ENCODE measurements at places on chromosomes 6 and 20.
A peak's percentile ranks its signal among the peaks of the same experiment; 100 is the strongest.

- no peak for DNase-seq
These were observed 271.2 kb downstream of the PRL start for GRCh38 chr6:22025468-22026163.

GRCh38 chr6:106551155-106551554 is 78.1 kb downstream of the RTN4IP1 start:
- no peak for DNase-seq

DNA sequence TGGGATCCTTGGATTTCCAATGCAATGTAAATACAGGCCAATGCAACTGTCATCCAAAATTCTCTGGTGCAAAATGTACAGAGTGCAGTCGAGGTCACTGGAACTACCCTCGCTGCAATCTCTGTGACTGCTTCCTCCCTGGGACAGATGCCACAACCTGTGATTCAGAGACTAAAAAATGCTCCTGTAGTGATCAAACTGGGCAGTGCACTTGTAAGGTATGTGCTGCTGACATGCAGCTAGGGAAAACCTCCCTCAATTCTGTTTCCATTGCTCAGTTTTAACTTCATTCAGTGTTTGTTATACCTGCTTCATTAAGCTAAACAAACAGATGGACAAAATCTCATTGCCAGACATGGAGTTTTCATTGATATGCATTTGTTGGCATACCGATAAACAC is 397.1 kb downstream of the ARHGAP18 start:
- no peak for DNase-seq

DNA sequence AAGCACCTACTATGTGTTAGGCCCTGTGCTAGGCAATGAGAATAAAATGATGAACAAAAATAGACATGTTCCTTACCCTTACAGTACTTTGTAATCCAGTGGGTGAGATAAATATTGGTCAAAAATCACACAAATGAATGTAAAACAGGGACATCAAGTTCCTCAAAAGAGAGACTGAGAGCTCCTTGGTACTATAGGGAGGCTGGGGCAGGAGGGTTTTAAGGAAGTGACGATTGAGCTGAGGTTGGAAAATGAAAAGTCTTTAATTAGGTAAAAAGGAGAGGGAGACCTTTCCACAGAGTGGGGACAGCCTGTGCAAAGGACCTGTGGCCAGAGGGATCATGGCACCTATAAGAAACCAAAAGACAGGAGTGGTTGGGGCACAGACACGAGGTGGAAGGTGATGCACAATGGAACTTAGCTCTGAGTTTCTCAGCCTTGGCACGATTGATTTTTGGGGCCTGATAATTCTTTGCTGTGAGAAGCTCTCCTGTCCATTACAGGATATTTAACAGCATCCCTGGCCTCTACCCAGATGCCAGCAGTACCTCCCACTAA is 140.3 kb downstream of the CEP57L1 start:
- DNase-seq: no peak

DNA sequence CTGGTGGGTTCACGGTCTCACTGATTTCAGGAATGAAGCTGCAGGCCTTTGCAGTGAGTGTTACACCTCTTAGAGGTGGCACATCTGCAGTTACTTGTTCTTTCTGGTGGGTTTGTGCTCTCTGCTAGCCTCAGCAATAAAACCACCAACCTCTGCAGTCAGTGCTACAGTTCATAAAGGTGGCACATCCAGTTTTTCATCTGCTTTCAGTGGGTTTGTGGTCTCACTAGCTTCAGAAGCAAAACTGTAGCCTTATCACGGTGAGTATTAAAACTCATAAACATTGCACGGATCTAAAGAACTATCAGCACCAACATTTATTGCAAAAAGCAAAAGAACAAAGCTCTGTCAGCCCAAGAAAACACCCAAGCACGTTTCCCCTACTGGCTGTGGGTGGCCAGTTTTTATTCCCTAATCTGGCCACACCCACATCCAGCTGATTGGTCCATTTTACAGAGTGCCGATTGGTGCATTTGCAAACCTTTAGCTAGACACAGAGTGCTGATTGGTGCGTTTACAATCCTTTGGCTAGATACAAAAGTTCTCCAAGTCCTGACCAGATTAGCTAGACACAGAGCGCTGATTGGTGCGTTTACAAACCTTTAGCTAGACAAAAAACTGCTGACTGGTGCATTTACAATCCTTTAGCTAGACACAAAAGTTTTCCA is 3.4 kb upstream of the TMEM14C start:
- peak; percentile 10 for DNase-seq

GRCh38 chr6:30213667-30213956 is 406 bp upstream of the TRIM26 start:
- no peak for DNase-seq

DNA sequence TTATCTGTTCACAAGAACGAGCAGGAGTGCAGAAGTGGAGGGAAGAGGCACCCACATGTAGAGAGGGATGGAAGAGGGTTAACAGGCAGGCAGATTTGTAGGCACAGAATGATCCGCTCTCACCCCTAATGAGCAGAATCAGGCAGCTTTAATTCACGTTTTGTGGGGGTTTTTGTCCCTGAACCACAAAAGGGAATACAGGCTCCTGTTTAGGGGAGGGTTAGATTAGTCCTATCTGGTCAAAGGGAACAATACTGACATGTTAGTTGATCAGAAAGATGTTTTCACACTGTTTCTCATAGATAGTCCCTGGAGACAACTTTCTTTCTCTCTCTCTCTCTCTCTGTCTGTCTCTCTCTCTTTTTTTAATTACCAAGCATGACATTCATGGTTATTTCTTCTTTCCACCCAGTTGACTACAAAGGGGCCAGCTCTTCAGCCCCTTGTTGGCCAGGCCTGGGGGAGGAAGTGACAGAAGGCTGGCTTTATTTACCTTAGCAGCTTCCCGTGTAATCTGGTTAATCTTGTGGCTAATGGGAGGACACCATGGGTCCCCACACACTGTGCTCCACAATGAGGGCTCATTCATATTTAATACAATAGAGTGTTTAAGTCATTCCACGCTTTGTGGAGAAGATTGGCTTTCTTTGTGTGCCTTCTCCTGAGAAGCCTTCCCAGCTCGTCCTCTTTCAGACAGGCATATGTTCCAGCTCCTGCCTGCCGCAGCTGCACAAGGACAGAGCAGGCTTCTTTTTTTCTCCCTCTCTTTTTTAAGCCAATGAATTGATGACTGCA is 958.8 kb downstream of the TFAP2A start:
- no peak for DNase-seq

DNA sequence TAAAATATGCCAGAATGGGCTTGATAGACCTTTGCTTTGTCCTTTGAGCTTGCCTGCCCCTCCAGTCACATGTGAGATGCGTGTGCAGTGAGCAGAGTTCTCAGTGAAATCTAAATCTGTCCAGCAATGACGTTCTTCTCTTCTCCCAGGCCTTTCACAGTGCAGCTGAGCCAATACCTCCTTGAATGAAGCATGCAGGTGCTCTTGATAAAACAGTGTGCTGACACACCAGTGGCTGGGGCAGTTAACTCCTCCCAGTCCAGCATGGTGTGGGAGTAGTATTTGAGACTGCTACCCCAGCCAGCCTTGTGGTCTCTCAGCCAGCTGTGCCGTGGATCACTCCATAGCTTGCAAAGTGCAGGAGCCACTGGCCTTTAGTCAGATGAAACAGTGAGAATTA is 240.5 kb downstream of the FARS2 start:
- no peak for DNase-seq

GRCh38 chr6:50257322-50257721 is 207.6 kb upstream of the DEFB112 start:
- DNase-seq: no peak

GRCh38 chr6:2751871-2752270 is 1.1 kb upstream of the MYLK4 start:
- no peak for DNase-seq

DNA sequence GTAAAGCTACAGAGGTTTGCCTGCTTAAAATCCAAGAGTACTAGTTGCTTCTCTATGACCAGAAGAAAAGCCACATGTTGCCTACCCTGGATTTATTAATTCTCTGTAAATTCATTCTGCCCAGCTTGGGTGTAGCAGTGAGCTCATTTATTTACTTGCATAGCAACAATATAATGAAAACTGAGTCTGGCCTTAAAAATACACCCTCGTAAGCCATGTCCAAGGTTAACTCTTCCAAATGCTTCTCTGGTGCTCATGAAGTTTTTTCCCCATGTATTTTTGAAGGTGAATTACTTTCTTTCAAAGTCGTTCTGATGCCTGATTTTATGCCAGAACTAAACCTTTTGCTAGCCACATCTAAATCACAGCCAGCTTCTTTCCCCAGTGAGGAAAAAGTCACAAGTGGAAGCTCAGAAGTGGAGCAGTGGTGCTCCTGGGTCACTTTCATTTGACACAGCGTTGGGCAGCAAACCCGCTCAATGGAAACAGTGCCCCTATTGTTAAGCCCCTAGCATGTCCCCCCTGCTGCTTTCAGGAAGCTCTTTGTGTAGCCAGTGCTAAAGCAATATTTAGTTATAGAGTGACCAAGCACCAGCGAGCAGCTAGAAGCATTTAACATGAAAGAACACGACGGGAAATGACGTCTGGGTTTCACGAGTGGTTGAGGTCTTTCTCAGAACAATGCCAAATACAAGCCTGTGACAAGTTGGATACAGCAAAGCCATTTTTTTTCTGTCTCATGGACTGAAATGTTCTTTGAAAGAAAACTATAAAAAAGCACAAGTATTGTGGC is 29.8 kb downstream of the NEDD9 start:
- no peak for DNase-seq

DNA sequence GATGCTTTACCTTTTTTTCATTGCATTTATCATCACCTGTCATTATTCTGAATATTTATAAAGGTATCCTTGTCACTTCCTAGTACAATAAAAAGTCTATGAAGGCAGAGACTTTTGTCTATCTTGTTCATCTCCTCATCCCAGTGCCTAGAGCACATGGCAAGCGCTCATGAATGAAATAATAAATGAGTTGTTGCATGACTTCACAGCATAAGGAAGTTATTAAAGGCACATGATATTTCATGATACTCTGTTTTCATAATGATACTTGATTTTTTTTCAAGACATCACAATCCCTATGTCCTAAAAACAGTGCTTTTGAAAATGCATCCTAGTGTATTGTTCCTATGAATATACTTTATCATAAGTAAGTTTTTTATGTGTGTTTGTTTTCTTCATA is 310.6 kb upstream of the RSPO3 start:
- DNase-seq: no peak

DNA sequence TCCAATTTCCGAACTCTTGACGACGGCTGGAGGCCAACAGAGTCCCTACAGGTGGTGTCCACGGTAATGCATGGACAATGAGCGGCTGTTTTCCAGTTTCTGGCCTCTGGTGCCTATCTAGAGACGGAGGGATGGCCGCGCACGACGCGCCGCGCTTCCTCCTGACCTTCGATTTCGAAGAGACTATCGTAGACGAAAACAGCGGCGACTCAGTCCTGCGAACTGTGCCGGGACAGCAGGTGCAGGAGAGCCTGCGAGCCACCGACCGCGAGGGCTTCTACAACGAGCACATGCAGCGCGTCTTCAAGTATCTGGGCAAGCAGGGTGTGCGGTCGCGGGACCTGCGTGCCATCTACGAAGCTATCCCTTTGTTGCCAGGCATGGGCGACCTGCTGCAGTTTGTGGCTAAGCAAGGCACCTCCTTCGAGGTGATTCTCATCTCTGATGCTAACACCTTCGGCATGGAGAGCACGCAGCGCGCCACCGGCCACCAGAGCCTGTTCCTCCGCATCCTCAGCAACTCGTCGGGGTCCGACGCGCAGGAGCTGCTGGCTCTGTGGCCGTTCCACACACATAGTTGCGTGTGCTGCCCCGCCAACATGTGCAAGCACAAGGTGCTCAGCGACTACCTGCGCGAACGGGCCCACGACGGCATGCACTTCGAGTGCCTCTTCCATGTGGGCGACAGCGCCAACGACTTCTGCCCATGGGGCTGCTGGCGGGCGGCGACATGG is 169.4 kb downstream of the CDK19 start:
- DNase-seq: no peak

DNA sequence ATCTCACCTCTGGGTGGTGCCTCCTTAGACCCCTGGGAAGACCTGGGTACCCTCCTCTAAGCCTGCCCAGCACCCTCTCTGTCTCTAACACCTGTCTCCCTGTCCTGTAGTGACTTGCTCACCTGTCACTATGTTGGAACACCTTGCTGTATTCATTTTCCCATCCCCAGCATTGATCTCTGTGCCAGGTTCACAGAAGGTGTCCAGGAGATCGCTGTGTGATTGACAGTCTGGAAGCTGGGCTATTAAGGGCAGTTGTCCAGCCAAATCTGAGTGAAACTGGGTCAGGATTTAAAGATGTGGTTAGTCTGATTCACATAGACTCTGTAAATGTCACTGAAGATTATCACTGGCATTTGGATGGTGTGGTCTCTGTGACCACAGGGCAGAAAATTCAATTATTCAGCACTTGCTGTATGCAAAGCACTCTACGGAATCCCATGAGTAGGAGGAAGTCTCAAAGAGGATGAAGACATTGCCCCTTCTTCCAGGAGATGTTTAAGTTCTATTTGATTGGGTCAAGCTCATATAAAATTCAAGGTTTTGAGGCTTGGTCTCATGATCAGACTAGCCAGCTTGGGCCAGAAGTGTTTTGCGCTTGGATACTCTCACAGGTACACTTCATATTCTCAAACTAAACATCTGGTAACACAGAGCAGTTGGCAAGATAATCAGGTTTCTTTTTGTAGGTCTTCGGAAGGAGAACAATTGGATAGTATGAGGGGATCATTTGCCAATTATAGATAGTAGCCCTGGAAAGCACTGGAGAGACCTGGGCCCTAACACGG is 57.8 kb upstream of the TAGAP start:
- DNase-seq: no peak

- DNase-seq: no peak
These were observed 6.6 kb downstream of the TUBB start for GRCh38 chr6:30726506-30727413.

All from activated T-helper 9 cell treated with anti-CD3 and anti-CD28 coated beads, Interleukin-2, amount 50 U/mL, for 16 hours (primary cell).